ENCODE measurements at places on chromosomes 1 and 21.

- DNase-seq, result no peak
Measured at GRCh38 chr1:64721576-64722145, 23.2 kb upstream of the RAVER2 start.

- peak; percentile 56 for DNase-seq
Measured at GRCh38 chr1:30083800-30084464, 639.5 kb downstream of the MATN1 start.

DNA sequence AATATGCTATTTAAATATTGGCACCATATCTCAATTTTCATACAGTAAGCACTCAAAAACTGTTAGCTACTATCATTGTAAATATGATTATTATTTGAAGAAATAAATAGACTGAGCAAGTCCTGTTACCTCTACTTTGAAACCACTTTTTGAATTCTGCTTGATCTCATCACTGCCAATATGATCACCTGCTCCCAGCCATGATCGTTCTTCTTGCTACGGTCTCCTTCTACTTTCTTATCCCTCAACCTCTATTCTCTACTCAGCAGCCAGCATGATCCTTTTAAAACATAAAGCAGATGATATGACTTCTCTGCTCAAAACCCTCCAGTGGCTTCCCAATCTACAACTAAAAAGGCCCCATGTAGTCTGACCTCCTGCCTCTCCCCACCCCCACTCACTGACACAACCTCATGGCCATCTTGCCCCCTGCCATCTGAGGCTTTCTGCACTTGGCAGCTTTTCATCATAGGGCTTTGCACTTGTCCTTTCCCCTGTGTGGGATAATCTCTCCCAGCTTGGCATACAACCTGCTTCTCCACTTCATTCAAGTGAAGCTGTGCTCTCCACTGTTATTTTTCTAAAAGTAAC, 27.2 kb downstream of the CD34 start:
- no peak for DNase-seq

DNA sequence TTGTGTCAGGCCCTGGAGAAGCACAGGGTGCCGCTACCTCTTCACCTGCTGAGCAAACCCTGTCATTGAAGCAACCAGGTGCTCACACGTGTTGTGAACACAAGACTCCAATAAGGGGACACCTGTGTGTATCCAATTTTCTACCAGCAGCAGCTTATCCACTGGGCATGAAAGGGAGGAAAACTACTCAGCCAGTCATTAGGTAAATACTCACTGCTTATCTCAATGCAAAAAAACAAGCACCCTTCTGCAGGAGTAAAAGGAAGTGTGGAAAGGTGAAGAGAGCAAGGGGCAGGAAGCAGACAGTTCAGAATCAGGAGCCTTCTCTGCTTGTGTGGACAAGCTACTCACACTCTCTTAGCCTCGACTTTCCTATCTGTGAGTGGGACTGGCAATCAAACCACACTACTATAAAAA, 148.9 kb downstream of the ETS2 start:
- DNase-seq, result no peak

DNA sequence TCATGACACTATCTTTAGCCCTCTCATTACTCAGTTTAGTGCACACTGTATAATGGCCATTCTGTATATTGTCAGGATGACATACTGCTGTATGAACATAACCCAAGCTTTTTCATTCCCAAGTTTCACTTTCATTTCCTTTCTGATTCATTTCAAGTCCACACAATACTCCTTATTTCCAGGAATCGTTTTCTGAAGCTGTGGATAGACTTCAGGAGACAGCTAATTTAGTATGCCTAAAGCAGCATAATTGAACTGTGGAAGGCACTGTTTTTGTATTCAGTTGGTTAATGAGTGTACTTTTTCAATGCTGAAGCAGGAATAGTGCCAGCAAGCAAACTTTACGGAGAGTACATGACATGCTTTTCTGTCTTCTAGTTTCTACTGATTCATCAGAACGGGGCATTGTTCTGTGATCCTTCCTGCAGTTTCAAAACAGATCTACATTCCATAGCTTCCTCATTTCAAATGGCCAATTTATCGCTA, 578.5 kb upstream of the ZP4 start:
- DNase-seq, result peak; percentile 81
